Common myeloid progenitor, CD34-positive (primary cell): ENCODE measurements at places on chromosomes 13 and 19.
A peak's percentile ranks its signal among the peaks of the same experiment; 100 is the strongest.

- H3K27me3 ChIP-seq, result no peaks in the 10 kb centered on the region
- no peak overlapping the region for H3K27ac ChIP-seq
- H3K4me1 ChIP-seq, result no peaks in the 10 kb centered on the region
- H3K4me3 ChIP-seq, result no peak overlapping the region
- no peaks in the 10 kb centered on the region for H3K36me3 ChIP-seq
Measured at GRCh38 chr13:108948251-108948671, 318.9 kb downstream of the MYO16 start.

- no peaks in the 10 kb centered on the region for H3K36me3 ChIP-seq
- peaks cover 5% of the 10 kb centered on the region for H3K4me1 ChIP-seq
- no peak overlapping the region for H3K27ac ChIP-seq
- no peak for DNase-seq
- H3K4me3 ChIP-seq, result no peak overlapping the region
Measured at GRCh38 chr19:42657556-42657955, 62.8 kb upstream of the CEACAM8 start.

DNA sequence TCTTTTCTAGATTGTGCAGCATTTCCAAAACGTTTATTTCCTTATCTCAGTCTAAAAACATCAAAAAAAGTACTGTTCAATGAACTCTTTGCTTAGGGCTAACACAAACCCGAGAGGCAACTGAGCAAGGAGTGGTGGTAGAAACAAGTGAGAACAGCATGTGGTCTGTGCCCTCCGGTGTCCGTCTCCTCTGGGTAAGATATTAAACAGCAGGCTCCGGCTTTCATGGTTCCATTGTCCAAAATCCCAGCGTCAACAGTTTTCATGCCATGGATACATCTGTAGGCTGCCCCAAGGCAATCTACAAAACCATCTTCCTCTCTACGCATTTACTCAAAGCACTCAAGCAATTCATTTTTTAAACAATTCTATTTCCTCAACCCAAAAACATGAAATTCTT, 22.8 kb downstream of the DCLK1 start:
- H3K36me3 ChIP-seq, result no peaks in the 10 kb centered on the region
- H3K27me3 ChIP-seq, result no peaks in the 10 kb centered on the region
- H3K27ac ChIP-seq, result no peak overlapping the region
- no peaks in the 10 kb centered on the region for H3K4me1 ChIP-seq
- no peak overlapping the region for H3K4me3 ChIP-seq

GRCh38 chr13:25415241-25415640, 43.5 kb downstream of the ATP8A2 start:
- no peaks in the 10 kb centered on the region for H3K27me3 ChIP-seq
- no peak for DNase-seq
- H3K4me3 ChIP-seq, result no peak overlapping the region
- no peaks in the 10 kb centered on the region for H3K4me1 ChIP-seq
- no peak overlapping the region for H3K27ac ChIP-seq
- H3K36me3 ChIP-seq, result no peaks in the 10 kb centered on the region

GRCh38 chr13:36026531-36026930, 104.7 kb downstream of the DCLK1 start:
- no peak overlapping the region for H3K27ac ChIP-seq
- H3K27me3 ChIP-seq, result no peaks in the 10 kb centered on the region
- H3K4me1 ChIP-seq, result no peaks in the 10 kb centered on the region
- H3K4me3 ChIP-seq, result no peak overlapping the region
- H3K36me3 ChIP-seq, result no peaks in the 10 kb centered on the region

DNA sequence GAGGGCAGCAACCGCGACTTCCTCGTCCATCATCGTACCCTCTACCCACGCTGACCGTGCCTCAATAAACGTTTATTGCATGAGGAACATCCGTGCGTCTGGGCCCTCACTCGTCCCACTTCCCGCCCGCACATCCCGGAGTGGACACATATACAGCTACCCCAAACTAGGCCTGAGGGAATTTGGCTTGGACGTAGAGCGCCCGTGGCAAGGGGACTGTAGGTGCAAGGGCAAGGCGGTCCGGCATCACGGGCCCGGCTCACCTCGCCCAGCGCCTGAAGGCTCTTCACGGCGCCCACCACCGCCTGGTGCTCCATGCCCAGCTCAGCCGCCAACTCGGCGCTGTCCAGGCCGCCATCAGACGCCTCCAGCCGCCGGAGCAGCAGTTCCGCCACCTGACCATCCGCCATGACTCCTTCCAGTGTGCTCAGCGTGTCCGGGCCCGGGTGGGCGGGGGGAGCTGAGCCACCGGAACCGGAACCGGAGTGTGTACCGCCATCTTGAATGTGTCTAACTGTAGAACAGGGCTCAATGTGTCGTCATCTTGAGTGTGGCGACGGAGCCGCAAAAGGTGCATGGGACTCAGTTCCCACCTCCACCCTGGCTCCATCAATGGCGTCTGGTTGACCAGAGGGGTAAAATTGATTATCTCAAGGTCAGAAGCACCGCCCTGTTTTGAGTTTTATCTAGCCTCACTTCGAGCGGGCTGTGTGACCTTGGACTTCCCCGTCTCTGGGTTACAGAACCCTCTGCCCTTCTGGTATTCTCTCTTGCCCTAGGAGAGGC, at the start of gene FARSA:
Gene FARSA, minus strand, starts transcription at position 425 of the 786 bp plus-strand sequence. Its CDS starts 15 bp downstream, at position 410.
- peak; percentile 92 for DNase-seq
- no peaks in the 10 kb centered on the region for H3K27me3 ChIP-seq
- peak within 1 kb of the TSS; percentile 96 for H3K4me3 ChIP-seq
- H3K36me3 ChIP-seq, result peaks cover 25% of the 10 kb centered on the region
- peaks cover 49% of the 10 kb centered on the region for H3K4me1 ChIP-seq
